ENCODE measurements at places on chromosomes 2 and 18.

DNA sequence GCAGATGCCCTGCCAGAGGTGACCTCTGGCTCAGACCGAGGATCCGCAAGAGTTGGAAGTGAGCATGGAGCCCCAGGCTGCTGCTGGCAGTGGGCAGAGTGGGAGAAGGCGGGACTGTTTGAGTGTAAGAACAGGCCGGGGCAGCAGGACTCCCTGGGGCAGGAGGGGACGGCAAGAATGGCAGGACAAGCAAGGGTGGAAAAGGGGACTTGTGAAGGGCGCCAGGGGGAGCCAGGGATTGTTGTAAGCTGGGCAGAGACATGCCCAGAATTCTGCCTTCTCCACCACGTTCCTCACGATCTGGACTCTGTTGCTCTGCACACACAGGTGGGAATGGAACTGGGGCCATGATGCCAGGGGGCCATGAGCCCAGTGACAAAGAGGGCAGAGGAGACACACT is 72.3 kb upstream of the TMEM200C start:
- no peak for DNase-seq

DNA sequence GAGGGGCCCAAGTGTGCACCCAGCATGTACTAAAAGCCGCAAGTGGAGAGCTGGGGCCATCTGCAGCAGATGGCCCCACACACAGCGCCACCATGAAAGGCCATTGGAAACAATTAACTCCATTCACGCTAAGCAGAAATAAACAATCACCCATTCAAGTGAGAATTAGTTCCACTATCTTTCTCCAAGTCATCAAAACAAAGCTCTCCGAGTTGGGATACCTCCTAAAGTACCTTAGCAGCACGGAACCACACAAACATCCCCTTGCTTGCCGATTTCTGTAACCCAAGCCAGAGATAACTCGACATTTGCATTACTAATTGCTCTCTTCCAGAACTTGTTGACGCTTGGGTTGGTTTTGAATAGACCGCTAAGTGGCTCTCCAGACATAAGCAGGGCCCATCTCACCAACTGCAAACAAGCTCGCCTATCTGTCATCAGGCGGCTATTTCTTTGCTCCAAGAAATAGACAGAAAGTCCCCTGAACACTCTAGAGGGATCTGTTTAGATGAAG is 840.6 kb upstream of the SALL3 start:
- peak; percentile 57 for DNase-seq

GRCh38 chr2:43511199-43511598 is 84.6 kb downstream of the THADA start:
- DNase-seq = no peak

- DNase-seq = peak; percentile 27
Measured at GRCh38 chr2:70557171-70557838, 3.7 kb upstream of the TGFA start.

DNA sequence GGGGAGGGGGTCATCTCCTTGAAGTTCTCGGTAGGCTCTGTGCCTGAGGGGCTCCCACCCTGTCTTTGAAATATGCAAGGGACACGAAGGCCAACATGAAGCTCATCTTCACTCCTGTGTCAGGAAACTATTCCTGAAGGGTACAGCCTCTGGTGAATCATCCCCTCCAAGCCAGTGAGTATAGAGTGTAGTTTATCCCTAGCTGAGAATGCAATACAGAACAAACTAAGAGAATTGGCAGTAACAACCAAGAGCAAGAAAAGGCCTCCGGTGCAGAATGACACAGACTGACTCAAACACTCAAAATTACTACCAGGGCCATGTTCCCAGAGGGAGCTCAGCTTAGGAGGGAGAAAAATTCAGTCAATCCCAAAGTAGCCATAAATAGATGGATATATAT is 413.3 kb downstream of the BCL11A start:
- no peak for DNase-seq

DNA sequence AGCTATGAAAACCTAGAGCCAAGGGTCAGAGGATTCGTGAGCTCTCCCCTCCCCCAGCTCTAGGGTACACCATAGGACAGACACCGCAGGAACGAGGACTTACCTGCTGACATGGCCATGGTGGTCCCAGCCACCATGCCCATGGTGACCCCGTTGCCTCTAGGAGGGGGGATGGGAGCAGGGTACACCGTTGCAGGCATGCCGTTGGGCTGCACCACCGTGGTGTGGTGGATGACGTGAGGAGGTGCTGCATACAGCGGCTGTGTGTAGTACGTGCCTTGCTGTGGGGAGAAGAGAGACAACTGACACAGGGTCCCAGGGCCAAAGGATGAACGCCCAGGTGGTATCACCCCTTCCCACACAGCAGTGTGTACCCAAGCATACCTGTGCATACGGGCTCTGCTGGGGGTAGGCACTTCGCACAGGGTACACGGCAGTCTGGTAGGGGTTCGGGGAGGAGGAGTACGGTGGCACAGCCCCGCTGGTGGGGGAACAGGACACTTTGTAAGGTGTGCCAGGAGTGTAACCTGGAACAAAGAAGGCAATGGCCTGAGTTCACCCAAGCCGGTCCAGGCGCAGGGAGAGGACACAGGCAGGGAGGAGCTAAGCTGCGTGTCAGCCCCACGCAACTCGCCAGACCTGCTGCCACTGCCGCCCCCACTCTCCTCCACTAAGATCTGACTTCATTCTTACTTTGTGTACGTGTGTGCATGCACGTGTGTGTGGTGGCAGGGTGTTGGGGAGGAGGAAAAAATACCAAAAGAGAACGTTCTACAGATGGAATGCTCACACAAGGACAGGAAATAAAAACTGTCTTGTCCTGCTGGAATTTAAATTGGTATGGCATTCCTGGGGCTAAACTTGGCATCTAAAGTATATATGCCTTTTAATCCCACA is 37.8 kb downstream of the FAM168B start:
- no peak for DNase-seq

GRCh38 chr18:75293591-75293990 is 83.0 kb downstream of the TSHZ1 start:
- DNase-seq = no peak

DNA sequence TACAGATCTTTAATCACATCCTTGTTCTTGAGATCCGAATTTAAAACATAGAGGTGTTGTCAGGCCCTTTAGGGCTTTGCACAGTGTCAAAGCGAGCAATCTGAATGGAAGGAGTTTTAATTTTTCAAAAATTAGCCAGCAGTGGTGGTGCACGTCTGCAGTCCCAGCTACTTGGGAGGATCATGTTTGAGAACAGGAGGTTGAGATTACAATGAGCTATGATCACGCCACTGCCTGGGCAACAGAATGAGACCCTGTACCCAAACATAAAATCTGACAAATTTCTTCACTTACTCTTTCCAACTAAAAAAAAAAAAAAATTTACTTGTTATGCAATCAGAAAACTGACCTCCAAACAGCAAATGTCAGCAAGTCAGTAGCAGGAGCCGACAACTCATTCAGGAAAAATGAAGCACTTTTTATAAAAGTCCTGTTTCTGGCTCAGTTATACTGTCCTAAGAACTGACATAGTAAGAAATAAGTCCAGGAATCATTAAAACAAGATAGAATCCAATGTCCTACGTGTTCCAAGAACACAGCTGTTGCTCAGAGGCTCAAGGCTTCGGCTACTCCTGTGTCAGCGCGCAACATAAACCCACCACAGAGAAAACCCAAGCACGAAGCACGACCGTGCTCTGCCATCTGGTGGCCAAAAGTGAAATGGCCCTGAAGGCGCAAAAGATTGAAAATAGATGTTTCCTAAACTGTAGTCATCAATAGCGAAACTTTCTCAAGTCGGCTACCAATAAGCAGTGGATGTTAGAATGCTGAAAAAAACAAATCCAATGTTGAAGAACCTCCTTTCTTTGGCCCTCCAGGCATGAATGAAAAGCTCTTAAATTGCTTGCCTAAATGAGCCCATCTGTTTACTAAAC is 138.1 kb downstream of the INO80D start:
- peak; percentile 48 for DNase-seq

GRCh38 chr2:152730591-152731333 is 12.3 kb downstream of the ARL6IP6 start:
- no peak for DNase-seq

- DNase-seq = no peak
Measured at GRCh38 chr2:100902817-100903405, 83.0 kb downstream of the NPAS2 start.

DNA sequence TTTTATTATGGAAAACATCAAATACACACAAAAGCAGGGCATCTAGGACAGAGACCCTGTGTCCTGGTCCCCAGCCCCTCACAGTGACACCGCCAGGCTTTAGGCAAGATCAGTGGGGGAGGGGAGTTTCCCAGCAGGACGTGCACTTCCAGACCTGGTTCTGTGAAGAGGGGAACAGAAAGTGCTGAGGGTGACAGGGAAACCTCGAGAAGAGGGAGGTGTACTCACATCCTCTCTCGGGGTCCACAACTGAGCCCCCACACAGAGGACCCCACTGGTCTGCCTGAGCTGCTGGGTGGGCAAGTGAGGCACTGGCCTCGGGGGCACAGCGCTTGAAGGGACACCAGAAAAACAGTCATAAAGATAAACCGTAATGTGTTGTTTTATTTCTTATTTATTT is 4.4 kb upstream of the GPR35 start:
- DNase-seq = no peak

GRCh38 chr18:12593866-12594265 is 64.0 kb downstream of the SPIRE1 start:
- DNase-seq = no peak

- no peak for DNase-seq
Measured at GRCh38 chr2:75513616-75514170, 47.0 kb downstream of the EVA1A start.

GRCh38 chr2:175647058-175647457 is 355.0 kb downstream of the LNPK start:
- DNase-seq = no peak

- no peak for DNase-seq
Measured at GRCh38 chr2:197760293-197760657, 24.8 kb downstream of the BOLL start.

- no peak for DNase-seq
Measured at GRCh38 chr2:38713338-38713737, 37.8 kb downstream of the SRSF7 start.

- DNase-seq = no peak
Measured at GRCh38 chr2:10222-10875, 36.0 kb downstream of the FAM110C start.

DNA sequence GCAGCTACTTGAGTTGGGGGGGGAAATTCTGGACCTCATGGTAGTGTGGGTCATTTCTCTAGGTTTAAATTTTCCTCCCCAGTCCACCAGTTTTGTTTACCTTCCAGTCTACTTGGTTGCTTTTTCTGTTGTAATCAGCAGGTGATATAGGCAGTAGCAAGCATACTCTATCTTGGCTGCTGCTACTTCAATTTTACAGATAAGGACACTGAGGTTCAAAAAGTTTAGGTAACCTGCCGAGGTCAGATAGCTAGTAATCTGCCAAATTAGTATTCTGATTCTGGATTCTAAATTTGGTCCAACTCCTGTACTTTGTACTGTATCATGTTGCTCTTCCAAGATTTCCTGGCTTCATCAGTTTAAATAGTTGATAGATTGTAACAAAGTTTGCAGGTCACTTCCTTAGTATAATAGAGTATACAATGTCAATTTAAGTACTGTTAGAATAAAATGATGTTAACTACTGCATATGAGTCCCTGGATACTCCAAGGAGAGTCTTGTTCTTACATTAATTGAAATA is 34.7 kb downstream of the ANTXR1 start:
- DNase-seq = no peak

DNA sequence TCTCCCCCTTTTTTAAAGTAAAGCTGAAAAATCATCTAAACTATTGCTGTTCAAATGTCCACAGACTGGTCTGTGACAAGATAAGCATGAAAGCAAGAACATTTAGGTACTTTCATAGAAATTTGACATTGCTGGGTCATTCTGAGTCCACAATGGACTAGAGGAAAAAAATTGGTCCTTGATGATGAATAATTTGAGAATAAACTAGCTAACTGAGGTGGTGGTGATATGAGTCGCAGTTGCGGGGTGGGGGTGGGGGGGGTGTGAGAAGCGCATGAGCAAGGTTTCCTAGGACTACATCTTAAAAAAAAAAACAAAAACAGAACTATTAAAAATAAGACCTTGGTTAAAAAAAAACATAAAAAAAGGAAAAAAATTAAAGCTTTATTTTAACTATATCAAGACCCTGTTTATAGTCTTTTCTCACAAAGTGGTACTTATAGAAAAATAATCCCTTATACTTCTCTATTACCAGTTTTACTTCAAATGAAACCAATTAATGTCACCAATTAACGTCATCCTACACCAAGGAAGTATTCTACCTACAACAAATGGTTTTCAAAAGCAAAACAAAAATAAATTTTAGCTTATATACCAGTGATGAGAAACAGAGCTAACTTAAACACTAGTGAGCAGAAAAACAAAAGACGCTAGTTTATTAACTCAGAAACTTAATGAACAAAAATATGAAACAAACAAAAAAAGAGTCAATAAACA is 88.1 kb downstream of the ASXL2 start:
- DNase-seq = no peak

- DNase-seq = no peak
Measured at GRCh38 chr18:2914881-2915240, 68.1 kb downstream of the EMILIN2 start.

DNA sequence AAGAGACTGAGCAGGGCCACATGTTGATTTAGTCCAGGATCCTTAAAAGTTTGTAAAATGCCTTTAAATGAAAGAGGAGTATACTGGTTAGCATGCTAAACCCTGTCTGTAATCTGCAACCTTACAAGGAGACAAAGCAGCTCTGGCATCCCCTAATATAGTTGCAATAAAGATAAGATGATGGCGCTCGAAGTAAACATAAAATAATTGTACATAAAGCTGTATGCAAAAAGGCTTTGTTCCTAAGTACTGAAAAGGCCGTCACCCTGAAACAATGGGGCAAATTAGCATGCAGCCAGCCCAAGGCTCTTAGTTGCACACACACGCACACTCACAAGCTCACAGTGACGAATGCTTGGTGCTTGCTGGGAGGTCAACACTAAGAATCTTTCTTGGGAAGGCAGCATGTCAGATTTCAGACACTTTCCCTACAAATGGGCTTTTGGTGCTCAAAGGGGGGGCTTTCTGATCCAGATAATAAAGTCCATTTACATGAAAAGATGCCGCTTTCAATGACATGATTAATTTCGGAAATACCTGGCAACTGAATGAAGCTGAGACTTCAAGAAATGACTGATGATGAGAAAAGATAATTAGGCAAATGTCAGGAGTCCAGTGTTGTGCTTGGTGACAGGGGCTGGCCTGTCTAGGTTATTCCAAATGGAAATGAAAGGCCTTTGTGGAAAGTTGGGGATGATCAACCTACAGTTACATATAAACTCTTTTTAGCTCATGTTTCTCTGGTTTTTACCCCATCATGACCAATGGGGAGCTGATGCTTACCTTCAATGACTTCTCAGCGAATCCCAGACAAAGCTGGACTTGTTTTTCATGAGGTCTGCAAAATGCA is 370.3 kb downstream of the MEIS1 start:
- peak; percentile 23 for DNase-seq

Data from NCI-H146 (cell line).